Omental fat pad (tissue), 4 donors: ENCODE measurements at places on chromosomes 4 and X.

- no peak for DNase-seq
Measured at GRCh38 chrX:137032341-137032694, 1.5 kb downstream of the GPR101 start.

DNA sequence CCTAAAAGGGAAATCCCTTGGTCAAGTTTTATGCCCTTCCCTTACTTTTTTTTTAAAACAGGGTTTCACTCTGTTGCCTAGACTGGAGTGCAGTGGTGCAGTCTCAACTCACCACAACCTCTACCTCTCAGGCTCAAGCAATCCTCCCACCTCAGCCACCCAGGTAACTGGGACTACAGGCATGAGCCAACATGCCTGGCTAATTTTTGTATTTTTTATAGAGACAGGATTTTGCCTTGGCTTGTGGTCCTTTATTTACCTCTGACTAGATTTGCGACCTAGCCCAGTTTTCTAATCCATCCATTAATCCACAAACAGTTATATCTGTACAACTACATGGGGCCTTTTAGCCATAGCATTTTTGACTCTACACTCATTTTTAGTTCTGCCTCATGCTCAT is 23.7 kb downstream of the CDS1 start:
- no peak for DNase-seq

DNA sequence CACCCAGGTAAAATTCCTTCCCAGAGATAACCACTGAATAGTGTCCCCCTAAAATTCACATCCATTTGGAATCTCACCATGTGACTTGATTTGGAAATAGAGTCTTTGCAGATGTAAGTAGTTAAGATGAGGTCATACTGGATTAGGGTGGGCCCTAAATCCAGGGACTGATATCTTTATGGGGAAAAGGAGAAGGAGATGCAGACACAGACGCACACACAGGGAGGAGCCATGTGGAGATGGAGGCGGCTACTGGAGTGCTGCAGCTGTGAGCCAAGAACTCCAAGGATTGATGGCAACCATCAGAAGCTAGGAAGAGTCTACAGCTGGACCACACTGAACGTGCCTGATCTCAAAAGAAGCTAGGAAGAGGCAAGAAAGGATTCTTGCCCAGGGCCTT is 96.6 kb upstream of the SRD5A3 start:
- no peak for DNase-seq

GRCh38 chr4:26048950-26049349 is 134.9 kb downstream of the SMIM20 start:
- DNase-seq: peak; percentile 21

DNA sequence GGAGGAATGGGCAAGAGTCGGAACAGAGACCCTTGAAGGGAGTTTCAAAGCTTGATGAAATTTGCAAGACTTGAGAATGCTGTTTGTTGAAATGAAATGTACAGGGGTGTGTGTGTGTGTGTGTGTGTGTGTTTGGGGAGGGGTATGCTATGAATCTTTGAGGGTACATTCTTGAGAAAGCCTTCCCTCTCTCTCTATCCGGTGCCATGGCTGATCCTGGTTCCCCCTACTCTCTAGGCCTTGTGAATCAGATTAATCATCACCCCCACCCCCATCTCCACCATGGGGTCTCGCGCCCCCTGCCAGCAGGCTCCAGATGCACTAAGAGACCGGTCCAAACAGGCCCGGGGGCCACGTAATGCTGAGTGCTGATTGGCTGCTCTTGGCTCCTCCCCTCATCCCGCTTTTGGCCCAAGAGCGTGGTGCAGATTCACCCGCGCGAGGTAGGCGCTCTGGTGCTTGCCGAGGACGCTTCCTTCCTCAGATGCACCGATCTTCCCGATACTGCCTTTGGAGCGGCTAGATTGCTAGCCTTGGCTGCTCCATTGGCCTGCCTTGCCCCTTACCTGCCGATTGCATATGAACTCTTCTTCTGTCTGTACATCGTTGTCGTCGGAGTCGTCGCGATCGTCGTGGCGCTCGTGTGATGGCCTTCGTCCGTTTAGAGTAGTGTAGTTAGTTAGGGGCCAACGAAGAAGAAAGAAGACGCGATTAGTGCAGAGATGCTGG is at the start of gene HTR2C:
HTR2C (plus strand) TSS at position 441 of the 729 bp plus-strand sequence. CDS start 142,851 bp downstream, outside the sequence.
- no peak for DNase-seq

DNA sequence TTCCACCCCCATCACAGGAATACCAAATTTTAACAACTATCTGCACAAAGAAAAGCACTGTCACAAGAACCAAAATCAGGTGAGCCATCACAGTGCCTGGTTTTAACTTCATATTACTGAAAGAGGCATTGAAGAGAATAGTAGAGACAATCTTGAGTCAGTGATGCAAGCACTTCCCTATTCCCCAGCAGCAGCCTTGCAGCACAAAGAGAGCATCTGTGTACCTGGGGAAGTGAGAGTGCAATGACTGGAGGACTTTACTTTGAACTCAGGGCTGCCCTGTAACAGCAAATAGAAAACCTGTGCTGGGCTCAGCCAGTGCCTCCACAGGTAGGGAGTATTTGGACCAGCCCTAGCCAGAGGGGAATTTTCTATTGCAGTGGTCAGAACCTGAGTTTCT is 361.8 kb downstream of the TEX13C start:
- DNase-seq: no peak

DNA sequence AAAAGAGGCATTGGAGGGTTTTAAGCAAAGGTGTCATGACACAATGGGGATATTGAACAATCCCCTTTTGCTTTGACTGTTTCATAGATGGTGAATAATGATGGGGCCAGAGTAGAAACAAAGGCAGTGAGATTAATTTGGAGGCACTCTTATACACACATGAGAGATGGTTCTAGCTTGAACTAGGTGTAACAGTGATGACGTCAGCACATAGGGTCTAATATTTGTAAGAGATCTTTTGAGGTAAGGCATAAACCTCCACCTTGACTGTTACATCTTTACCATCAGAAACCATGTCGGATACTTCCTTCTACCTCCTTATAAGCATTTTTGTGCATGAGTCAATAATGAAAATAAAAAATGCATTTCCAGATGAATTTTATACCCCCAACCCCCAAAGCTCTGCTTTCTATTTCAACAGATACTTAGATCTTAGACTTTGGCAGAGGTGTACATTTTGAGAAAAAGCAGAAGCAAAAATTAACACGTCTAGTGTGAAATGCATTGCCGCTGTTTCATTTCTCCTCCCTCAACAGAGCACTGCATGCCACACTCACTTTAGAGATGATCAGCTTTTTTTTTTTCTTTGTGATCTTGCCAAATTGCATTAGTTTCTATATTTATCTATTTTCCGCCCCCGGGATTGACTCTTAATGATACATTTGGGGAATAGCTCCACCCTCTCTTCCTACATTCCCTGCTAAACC is 87.2 kb downstream of the HS3ST1 start:
- DNase-seq: no peak

- DNase-seq: no peak
Measured at GRCh38 chr4:158422546-158422945, 99.1 kb upstream of the RXFP1 start.

DNA sequence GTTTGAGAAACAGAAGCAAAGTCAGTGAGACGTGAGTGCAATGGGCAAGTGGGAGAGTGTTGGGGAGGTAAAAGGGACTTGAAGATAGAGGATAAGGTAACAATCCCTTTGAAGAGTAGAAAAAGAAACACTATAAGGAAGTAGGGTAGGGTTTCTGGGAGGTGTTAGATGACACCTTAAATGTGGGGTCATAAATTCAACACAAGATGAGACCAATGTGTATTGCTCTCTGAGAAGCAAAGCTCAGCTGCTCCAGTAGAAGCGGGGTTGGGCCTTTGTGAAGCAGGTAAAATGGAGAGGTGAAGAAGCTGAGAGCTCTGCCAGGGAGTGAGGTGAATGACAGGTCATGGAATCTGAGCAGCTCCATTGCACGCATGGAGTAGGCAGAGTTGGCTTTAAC is 85.3 kb downstream of the REELD1 start:
- DNase-seq: no peak

DNA sequence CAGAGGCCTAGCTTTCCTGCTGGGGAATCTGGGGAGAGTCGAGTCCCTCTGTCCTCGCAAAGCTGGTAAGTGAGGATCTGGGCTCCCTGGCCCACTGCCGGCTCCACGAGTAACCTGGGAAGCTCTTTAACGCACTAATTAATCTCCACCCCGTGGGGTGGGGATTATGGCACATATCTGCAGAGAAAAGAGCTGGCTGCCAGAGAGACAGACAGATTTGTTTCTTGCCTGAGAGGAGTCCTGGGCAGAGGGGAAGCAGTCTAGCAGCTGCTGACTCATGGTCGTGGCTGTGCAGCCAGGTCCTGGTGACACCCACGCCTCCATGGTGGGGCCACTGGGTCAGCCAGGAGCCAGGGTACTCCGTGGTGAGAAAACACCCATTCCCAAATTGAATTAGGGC is 14.0 kb downstream of the SORCS2 start:
- no peak for DNase-seq

DNA sequence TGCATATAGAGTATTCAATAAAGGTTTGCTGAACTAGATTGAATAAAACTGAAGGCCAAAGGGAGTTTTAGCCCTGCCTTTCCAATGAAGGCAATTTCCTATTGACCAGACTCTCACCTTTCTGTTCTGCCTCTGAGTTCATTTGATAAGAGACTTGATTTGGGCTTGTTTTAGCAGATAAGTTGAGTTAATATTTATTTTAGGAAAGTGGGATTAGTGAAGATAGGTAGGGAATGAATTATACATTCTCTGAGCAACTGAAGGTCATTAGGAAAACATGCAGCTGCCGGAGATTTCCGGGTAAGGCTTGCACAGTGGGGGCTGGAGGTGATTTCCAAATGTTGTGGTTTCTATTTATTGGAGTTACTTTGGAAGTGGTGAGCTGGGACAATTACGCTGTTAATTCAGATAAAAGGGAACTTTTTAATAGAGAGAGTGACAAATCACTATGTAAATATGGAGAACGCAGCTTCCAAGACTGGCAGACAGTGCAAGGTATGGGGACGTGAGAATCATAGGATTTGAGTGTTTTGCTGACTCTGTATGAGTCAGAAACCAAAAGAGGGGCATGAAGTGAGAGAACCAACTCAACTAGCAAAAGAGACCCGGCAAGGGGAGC is 553.6 kb upstream of the BOD1L1 start:
- DNase-seq: no peak

DNA sequence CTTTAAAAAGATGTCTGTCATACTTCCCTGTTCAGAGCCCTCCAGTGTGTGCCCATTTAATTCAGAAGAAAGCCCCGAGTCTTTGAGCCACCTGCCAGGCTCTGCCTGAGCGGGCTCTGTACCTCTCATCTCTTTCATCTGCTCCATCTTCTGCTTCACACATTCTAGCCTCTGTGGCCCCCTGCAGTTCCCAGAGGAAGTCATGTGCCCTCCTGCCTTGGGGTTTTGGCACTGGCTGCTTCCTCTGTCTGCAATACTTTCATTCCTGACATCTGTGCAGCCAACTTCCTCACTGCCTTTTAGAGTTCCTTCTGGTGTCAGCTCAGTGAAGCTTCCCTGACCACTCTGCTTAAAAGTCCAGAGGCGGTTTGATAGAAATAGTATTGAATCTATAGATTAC is 6.2 kb upstream of the STK32B start:
- DNase-seq: no peak

- no peak for DNase-seq
Measured at GRCh38 chrX:120235284-120235683, 15.3 kb upstream of the ZBTB33 start.

GRCh38 chrX:3268829-3269228 is 77.6 kb downstream of the MXRA5 start:
- no peak for DNase-seq

DNA sequence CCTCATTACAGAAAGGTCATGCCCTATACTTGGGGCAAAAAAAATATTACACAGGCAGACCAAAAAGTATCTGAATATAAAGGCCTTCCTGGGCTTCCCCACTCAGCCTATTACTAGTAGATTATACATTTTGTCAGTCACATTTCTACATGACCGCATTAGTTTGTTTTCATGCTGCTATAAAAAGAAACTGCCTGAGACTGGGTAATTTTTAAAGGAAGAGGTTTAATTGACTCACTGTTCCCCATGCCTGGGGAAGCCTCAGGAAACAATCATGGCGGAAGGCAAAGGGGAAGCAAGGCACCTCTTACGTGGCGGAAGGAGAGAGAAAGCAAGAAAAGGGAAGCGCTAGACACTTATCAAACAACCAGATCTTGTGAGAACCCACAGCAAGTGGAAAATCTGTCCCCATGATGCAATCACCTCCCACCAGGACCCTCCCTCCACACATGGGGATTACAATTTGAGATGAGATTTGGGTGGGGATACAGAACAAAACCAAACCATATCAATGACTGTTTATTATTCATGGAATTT is 1312.0 kb downstream of the PCDH7 start:
- no peak for DNase-seq

DNA sequence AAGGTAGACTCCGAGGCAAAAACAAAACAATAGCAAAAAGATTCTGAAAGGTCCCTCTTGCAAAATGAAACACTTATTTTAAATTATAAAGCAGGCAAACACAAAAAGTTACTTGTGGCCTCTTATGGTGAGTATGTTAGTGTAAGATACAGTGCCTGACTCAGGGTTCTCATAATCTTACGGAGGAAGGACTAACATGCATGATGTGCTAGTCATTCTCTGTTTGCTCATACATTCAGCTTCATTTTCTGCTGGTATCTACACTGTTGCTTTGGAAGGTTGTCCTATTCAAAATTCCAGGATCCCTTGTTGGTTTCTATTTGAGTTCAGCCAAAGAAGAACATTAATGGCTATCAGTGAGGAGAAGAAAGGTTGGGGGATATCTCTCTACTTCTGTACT is 249.1 kb upstream of the FAM47A start:
- DNase-seq: no peak

- no peak for DNase-seq
Measured at GRCh38 chr4:102608190-102608589, 107.0 kb downstream of the NFKB1 start.

GRCh38 chrX:134167591-134168203 is 69.3 kb upstream of the CCDC160 start:
- no peak for DNase-seq

DNA sequence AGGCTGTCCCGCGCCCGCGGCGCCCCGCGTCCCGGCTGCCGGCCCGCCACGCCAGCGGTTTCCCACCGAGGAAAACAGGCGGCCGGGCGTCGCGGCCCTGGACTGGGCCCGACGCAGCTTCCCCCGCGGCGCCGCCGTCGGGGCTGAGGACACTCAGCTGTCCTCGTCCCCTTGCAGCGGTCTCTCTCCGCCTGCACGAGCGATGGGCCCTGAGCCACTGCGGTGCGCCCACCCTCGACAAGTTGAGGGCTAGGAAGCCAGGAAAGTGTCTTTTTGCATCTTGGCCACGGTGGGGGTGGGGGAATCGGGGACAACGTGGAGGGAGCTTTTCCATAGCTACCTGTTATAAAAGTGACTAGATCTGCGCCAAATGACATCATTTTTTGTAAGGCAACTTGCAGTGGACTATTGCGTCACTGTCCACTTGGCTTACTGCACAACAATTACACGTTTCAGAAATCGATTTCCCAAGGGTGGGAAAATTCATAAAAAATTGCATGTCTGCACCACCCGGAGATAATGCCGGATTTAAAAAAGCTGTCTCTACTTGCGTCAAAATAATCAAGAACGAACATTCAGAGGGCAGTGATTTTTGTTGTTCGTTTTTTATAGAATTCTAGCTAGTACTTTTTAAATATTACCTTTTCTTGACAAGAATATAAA is 1.1 kb downstream of the KLHL15 start:
- no peak for DNase-seq
